ENCODE measurements at places on chromosomes 13 and 19.

GRCh38 chr13:77300176-77301037 lies 26.5 kb downstream of the MYCBP2 start:
- H3K4me3 ChIP-seq: no peak overlapping the region
- DNase-seq: no peak
- no peaks in the 10 kb centered on the region for H3K4me1 ChIP-seq
- no peak overlapping the region for H3K27ac ChIP-seq

DNA sequence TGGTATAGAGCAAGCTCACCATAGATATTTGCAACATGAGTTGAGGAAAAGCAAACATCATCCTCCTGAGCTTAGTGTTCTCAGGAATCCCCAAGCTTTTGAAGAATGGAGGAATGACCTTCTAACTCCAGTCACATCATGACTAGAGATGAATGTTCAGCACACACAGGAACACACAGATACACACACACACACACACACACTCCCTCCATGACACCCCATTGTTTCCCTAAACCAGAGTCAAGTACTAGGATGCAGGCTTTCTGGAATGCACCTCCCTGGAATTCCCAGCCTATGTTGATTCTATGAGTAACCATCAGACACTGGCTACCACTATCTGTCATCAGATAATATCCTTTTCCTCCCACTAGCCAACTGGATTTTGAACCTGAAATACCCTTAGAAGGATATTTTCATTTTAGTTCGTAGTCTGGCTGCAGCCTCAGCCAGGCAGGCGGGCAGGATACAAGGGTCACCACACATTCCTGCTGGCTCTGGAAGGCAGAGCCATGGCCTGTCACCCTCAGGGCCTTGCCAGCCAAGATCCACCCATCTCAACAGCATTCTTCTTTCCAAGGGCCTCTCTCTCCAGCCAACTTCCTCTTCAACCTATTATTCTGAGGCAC lies 162.4 kb downstream of the FOXO1 start:
- H3K4me3 ChIP-seq: no peak overlapping the region
- H3K27me3 ChIP-seq: peaks cover 2% of the 10 kb centered on the region
- DNase-seq: no peak
- no peak overlapping the region for H3K27ac ChIP-seq
- H3K4me1 ChIP-seq: no peaks in the 10 kb centered on the region
- no peaks in the 10 kb centered on the region for H3K36me3 ChIP-seq

DNA sequence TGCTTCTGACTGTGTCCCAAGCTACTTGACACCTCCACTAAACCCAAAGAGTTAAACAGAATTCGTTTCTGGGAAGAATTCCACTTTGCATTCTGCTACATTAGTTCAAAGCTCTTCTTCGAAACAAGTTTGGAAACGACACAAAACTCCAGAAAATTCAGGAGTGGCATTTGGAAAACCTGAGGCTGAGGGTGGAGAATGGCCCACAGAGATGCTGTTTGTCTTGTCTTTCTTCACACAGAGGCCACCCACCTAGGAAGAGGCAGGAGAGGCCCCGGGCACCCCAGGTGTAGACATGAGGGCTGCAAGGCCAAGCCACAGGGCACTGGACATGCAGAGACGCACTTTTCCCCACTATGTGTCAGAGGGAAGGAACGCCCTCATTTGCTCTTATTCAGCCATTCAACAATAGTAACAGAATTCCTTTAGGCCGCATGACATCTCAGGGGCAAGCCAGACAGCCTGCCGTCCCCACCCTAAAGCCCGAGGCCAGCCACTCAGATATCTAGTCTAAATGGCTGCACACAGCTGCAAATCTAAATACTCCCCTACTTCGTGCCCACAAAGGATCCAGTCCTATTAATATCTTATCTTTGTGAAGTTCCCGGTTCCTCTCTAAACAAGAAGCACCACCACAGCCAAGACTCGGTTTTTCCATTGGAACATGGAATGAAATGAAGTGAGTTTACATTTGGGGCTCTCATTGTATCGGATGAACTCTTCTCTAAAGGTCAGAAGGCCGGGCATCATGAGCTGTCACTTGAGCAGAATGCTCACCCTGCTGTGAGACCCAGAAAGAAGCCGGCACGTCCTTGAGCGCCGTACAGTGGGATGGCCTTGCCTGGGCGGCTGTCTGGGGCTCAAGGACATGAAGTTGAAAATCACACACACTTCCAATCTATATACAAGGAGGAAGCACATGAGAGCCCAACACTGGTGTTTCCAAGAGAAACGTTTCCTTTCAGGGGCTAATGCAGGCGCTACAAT lies 19.8 kb downstream of the COL4A1 start:
- no peak for DNase-seq
- no peak overlapping the region for H3K4me3 ChIP-seq
- peaks cover 48% of the 10 kb centered on the region for H3K27me3 ChIP-seq
- no peak overlapping the region for H3K27ac ChIP-seq
- H3K36me3 ChIP-seq: no peaks in the 10 kb centered on the region

- H3K4me1 ChIP-seq: no peaks in the 10 kb centered on the region
- no peaks in the 10 kb centered on the region for H3K36me3 ChIP-seq
- no peak for DNase-seq
- no peak overlapping the region for H3K4me3 ChIP-seq
- H3K27ac ChIP-seq: no peak overlapping the region
- no peaks in the 10 kb centered on the region for H3K27me3 ChIP-seq
These were observed 613.2 kb upstream of the KLF12 start for GRCh38 chr13:74747186-74747955.

GRCh38 chr19:32273483-32273882 lies 71.9 kb upstream of the ZNF507 start:
- no peaks in the 10 kb centered on the region for H3K36me3 ChIP-seq
- H3K27ac ChIP-seq: no peak overlapping the region
- no peak overlapping the region for H3K4me3 ChIP-seq

GRCh38 chr13:111542530-111543341 lies 222.3 kb downstream of the TEX29 start:
- H3K4me3 ChIP-seq: no peak overlapping the region
- H3K27me3 ChIP-seq: peaks cover 3% of the 10 kb centered on the region
- no peak overlapping the region for H3K27ac ChIP-seq
- no peaks in the 10 kb centered on the region for H3K4me1 ChIP-seq
- no peaks in the 10 kb centered on the region for H3K36me3 ChIP-seq

All from DND-41 (cell line).